IPS DF 6.9 (cell line): ENCODE measurements at places on chromosomes 5 and 9.

DNA sequence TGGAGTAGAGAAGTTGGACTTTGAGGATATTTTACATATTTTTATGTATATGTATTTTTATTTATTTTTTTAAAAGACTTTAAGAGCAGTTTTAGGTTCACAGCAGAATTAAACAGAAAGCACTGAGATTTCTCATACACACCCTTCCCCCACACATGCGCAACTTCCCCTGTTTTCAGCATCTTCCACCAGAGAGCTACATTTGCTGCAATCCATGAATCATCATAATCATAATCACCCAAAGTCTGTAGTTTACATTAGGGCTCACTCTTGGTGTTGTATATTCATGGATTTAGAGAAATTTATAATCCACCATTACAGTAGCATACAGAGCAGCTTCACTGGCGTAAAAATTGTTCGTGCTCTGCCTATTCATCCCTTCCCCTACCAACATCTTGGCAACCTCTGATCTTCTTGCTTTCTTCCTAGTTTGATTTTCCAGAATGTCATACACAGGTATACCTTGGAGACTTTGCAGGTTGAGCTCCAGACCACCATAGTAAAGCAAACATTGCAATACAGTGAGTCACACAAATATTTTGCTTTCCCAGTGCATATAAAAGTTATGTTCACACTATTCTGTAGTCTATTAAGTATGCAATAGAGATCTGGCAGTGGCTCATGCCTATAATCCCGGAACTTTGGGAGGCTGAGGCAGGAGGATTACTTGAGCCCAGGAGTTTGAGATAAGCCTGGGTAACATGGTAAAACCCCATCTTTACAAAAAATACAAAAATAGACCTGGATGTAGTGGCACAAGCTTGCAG is 9.6 kb upstream of the CCDC171 start:
- no peak overlapping the region for H3K27ac ChIP-seq
- H3K36me3 ChIP-seq = no peaks in the 10 kb centered on the region
- H3K4me1 ChIP-seq = no peaks in the 10 kb centered on the region
- DNase-seq = no peak

- no peak for DNase-seq
- H3K36me3 ChIP-seq = no peaks in the 10 kb centered on the region
- no peak overlapping the region for H3K27ac ChIP-seq
- no peak overlapping the region for H3K4me3 ChIP-seq
- no peaks in the 10 kb centered on the region for H3K4me1 ChIP-seq
These were observed 82.8 kb upstream of the TLE1 start for GRCh38 chr9:81772144-81772543.

DNA sequence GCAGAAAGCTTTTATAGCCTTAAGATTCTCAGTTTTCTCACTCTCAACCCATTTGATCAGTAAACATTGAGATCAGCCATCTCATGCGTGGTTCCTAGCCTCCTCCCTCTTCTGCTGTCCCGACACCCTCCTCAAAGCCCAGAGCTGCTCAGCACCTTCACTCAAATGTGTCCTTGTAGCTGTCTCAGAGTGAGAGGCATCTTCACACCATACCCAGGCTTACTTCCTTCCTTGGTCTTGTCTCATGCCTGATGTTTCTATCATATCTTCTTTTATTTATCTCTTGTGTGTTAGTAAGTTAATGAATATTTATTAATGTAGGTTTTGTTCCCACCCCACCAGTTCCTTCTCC is 72.4 kb upstream of the SNX2 start:
- H3K4me3 ChIP-seq = no peak overlapping the region
- H3K36me3 ChIP-seq = no peaks in the 10 kb centered on the region
- H3K27me3 ChIP-seq = no peaks in the 10 kb centered on the region
- no peak overlapping the region for H3K27ac ChIP-seq
- DNase-seq = no peak

DNA sequence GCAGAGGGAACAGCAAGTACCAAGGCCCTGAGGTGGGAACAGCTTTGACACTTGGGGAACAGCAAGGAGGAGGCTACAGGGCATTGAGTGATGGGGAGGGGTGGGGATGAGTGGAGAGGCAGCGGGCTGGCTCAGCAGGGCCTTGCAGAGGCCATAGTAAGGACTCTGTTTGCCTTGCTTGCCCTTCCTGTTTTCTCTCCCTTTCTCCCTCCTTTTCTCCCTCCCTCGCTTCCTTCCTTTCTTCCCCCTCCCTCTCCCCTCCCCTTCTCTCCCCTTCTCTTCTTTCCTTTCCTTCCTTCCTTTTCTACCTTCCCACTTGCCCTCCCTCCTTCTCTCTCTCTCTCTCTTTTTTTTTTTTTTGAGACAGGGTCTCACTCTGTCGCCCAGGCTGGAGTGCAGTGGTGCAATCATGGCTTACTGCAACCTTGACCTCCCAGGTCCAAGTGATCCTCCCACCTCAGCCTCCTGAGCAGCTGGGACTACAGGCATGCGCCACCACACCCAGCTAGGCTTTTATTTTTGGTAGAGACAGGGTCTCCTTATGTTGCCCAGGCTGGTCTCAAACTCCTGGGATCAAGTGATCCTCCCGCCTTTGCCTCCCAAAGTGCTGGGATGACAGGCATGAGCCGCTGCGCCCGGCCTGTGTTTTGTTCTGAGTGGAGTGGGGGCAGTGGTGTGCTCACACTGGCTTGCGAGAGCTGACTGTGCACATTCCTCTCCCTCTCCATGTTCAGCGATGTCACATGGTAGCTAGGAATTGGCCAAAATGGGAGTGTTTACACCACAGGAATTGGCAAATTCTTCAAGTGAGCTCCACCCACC is 17.1 kb downstream of the IER5L start:
- DNase-seq = no peak
- H3K4me1 ChIP-seq = 0 out of 2 replicates have a peak, but pooled peaks cover 2% of the 10 kb centered on the region
- no peaks in the 10 kb centered on the region for H3K36me3 ChIP-seq
- H3K4me3 ChIP-seq = no peak overlapping the region
- H3K27me3 ChIP-seq = no peaks in the 10 kb centered on the region
- no peak overlapping the region for H3K27ac ChIP-seq

GRCh38 chr5:75568202-75568601 is 43.1 kb upstream of the ANKDD1B start:
- no peaks in the 10 kb centered on the region for H3K36me3 ChIP-seq
- H3K27ac ChIP-seq = no peak overlapping the region
- H3K4me1 ChIP-seq = no peaks in the 10 kb centered on the region
- no peak for DNase-seq
- no peak overlapping the region for H3K4me3 ChIP-seq

- H3K27me3 ChIP-seq = no peaks in the 10 kb centered on the region
- no peak overlapping the region for H3K4me3 ChIP-seq
- peaks cover 3% of the 10 kb centered on the region; the same call in 1 of the 2 replicates for H3K4me1 ChIP-seq
- no peak for DNase-seq
- H3K27ac ChIP-seq = no peak overlapping the region
- peaks cover 4% of the 10 kb centered on the region; the same call in 1 of the 2 replicates for H3K36me3 ChIP-seq
These were observed 196.6 kb upstream of the OTULINL start for GRCh38 chr5:14385019-14385418.

GRCh38 chr5:172816925-172817562 is 17.0 kb upstream of the ERGIC1 start:
- no peaks in the 10 kb centered on the region for H3K27me3 ChIP-seq
- no peak overlapping the region for H3K4me3 ChIP-seq
- DNase-seq = no peak
